Head of caudate nucleus (tissue), 42 donors: ENCODE measurements at places on chromosomes 3 and 15.

DNA sequence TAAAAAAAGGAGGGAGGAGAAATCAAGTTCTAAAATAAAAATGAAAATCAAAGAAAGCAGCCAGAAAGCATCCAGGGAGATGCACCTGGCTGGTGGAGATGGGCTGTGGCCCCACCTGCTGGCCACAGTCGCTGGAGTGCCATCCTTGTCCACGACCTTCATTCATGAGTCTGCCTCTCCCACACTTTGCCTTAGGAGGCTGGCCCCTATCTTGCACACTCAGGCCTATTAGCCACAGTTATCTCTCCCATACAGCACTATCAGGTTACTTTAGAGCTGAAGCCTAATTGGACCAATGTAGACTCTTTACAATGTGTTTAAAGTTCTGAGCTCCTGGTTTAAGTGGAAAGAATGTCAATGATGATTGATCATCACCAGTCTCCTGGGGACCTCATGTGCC lies 392.0 kb upstream of the RORA start:
- peak; percentile 7 for DNase-seq

DNA sequence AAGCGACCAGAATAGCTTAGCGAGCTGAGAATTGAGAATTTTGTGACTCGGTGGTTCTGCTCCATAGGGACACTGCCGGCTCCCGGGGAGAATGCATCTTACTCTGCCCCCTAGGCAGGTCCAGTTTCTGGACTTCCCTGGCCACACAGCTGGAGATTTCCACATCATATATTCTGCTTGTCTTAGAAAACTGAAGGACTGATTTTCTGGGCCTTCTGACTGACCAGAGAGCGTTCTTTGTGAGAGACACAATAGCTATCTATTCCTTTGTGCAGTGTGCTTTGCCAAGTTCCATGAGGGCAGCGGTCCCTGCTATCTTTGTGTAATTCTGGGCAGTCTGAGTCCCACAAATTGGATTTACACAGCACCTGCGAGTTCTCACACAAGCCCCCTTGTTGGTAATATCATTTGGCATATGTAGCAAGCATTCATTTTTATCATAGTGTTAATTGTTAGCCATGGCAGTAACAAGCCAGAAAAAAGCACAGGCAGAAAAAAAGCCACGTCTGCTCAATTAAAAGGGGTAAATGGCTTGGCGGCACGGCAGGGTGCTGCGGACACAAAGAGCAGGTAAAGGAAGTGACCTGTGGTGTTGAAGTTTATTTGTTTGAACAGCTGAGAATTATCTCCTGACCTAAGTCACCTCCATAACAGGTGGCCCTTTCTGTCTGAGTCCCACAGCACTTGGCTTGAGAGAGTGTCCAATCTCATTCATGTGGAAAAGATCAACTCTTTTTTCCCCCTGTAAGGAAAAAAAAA lies 688.7 kb downstream of the TUSC7 start:
- peak; percentile 71 for DNase-seq

DNA sequence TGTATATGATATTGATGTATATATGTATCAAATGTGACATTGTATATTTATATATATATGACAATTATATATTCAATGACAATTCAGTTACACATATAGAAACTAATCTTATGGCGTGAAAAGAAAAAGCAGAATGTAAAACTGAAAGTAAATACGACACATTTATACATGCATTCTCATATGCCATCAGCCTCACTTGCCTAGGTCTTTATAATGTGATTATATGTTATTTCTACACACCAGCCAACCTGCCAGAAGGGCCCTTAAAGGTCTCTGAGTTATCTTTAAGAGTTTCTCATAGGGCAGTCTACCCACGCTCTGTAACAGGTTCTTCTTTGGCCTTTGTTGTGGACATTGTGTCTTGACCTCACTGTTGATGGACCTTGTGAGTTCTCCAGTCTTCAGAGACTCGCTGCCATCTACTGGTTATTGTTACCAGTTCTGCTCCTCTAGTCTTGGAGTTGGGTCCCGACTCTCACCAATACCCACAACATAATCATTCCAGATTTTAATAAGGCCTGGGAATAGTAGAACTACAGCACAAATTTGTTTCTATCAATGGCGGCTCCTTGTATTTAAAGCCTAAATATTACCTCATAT lies 371.5 kb upstream of the GOLIM4 start:
- no peak for DNase-seq

DNA sequence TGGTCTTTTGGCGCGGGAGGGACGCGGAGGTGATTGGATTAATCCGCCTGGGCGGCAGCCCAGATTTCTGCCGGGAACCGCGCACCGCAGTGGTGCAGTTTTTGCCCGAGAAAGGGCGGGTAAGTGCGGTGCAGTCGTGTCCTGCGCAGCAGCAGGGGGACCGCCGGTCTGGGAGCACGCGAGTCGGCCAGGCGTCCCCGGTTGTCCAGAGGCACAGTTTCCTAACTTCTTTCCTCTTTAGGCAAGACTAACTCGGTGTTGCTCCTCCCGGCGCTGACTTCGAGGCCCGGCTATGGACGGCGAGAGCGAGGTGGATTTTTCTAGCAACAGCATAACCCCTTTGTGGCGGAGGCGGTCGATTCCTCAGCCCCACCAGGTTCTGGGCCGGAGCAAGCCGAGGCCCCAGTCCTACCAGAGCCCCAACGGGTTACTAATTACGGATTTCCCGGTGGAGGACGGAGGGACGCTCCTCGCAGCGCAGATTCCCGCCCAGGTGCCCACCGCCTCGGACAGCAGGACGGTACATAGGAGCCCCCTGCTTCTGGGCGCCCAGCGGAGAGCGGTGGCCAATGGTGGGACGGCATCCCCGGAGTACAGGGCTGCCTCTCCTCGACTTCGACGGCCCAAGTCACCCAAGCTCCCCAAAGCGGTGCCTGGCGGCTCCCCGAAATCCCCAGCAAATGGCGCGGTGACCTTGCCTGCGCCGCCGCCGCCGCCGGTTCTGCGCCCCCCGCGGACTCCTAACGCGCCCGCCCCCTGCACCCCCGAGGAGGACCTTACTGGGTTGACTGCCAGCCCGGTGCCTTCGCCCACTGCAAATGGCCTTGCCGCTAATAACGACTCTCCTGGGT lies 736 bp downstream of the ARHGEF26 start:
- DNase-seq, result peak; percentile 26

DNA sequence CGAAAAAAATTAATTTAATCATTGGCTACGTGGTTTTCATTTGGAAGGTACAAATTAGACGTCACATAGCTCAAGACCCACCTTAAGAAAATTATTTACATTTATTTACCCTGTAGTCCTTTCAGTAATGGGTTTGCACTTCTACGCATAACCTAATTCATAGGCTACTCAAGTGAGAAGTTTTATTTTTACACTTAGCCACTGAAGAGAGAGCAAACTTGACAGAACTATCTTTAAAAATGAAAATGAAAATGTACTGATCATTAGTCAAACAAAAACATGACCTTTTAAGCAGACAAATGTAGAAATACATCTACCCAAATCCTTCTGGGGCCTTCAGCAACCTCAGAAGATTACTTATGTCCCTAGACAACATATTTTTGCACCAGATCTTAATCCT lies 269.4 kb upstream of the TTC14 start:
- DNase-seq, result no peak
